ENCODE measurements at places on chromosomes 7 and 10. TPM values are rescaled to one million over a fixed set of nuclear protein-coding genes. Genes with fewer than 3 reads are reported as not detected.

The DNAJC12 gene
- 4.8 TPM for total RNA-seq

The MMP21 gene
- total RNA-seq: not detected

The OPALIN gene
- not detected for total RNA-seq

The NEUROD6 gene
- not detected for total RNA-seq

The OR2A1 gene
- 0.07 TPM for total RNA-seq

The WDR86 gene
- total RNA-seq: 0.26 TPM

The ZPBP gene
- not detected for total RNA-seq

The CALY gene
- total RNA-seq: not detected

The OR13A1 gene
- not detected for total RNA-seq
